ENCODE measurements at places on chromosomes 4 and X.

DNA sequence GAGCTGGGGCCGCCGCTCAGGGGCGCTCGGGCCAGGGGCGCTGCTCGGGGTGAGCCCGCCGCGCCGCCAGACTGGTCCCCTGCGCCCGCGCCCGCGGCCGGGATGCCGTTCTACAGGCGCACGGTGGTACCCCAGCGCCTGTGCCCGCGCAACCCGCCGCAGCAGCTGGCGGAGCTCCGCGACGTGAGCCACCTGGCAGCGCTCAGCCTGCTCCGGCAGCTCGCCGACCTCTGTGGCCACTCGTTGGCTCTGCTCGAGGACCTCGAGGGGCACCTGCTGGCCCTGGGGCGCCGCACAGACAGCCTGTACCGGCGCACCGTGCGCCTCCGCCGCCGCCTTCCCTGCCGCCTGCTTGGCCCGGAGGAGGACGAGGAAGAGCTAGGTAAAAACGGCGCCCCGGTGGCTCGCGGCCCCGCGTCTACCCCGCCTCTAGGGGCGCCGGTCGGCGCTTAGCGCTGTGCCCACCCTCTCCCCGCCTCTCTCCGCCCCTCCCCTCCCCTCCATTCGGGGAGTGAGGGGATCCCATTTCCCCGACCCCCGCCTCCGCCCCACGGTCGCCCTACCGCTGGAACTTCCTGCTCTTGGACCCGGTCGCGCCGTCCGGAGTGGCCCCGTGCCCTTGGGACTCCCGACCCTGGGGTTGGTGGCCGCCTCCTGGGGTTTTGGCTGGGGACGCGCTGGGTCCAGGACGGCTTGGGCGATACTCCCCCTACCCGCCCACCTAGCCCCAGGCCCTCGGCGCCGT is 513 bp downstream of the NHSL2 start:
- DNase-seq: peak; percentile 60

DNA sequence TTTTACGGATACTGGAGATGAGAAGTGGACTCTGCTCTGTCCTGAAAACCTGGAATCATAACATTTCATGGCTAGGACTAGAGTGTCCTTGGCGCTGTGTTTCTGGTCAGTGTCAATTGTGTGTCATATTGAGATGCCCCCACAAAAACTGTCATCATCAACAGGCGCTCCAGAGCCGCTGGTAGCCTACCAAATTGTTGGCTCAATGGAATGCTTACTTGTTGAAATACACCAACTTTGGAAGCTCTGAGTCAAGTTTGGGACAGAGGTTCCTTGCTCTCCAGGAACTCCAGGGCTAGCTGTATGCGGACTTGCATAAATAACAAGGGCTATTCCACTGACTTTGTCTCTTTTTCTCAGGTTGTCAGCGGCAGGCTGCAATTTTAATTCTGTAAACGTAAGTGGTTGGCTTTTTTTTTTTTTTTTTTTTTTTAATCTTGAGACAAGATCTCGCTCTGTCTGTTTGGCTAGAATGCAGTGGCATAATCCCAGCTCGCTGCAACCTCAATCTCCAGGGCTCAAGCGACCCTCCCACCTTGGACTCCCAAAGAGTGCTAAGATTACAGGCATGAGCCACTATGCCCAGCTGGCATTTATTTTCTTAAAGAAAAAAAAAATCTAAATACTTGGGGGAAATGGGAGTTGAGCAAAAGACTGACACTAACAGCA is 871 bp upstream of the HPGD start:
- DNase-seq: no peak

DNA sequence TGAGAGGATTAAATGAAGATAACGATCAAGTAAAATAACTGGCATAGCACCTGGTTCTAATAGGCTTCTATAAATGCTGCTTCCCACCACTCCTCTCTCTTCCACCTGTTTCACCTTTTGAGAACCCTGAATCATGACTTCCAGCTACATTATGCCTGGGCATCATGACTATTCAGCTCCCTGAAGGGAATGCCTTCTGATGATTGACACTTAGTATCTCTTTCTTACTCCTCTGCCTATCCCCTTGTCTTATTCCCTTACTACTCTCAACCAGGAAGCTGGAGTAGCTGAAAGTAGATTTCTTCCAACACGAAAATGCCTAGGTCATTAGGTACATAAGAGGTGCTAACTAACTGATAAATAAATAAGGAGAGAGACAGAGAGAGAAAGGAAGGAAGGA is 24.7 kb upstream of the CXCL8 start:
- no peak for DNase-seq

GRCh38 chrX:139691843-139692505 is 16.0 kb downstream of the MCF2 start:
- no peak for DNase-seq

GRCh38 chr4:129254126-129254525 is 158.2 kb downstream of the C4orf33 start:
- no peak for DNase-seq

- DNase-seq: peak; percentile 50
These were observed 792 bp downstream of the PPID start for GRCh38 chr4:158722291-158722916.

DNA sequence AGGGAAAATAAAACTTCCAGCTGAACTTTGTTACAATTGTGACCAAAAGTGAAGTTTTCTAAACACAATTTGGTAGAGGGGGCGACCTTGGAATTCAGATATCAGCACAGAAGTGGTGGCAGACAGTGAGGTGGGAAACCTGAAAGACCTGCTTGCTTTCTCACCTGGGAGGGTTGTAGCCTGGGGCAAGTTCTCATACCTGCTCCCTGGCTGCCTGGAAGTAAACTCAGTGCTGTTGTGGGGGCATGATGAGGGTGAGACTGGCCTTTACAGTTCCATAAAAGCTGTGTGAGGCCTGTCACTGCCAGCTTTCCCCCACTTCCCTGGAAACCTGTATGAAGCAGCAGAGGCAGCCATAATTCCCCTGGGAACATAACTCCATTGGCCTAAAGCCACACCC is 1180.2 kb downstream of the FAM133A start:
- DNase-seq: no peak

- DNase-seq: no peak
These were observed 2.5 kb upstream of the PPM1K start for GRCh38 chr4:88286897-88287296.

DNA sequence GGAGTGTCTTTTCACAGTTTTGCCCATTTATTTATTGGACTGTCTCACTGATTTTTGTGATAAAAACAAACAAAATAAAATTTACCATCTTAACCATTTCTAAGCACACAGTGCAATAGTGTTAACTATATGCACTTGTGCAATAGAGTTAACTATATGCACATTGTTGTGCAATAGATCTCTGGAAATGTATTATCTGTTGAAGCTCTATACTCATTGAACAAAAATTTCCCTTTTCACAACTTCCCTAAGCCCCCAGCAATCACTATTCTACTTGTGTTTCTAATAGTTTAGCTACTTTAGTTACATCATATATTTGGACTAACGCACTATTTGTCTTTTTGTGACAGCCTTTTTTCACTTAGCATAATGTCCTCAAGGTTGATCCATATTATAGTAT is 59.7 kb upstream of the BEX4 start:
- no peak for DNase-seq

GRCh38 chr4:75714704-75715103 is 9.7 kb upstream of the USO1 start:
- DNase-seq: no peak

DNA sequence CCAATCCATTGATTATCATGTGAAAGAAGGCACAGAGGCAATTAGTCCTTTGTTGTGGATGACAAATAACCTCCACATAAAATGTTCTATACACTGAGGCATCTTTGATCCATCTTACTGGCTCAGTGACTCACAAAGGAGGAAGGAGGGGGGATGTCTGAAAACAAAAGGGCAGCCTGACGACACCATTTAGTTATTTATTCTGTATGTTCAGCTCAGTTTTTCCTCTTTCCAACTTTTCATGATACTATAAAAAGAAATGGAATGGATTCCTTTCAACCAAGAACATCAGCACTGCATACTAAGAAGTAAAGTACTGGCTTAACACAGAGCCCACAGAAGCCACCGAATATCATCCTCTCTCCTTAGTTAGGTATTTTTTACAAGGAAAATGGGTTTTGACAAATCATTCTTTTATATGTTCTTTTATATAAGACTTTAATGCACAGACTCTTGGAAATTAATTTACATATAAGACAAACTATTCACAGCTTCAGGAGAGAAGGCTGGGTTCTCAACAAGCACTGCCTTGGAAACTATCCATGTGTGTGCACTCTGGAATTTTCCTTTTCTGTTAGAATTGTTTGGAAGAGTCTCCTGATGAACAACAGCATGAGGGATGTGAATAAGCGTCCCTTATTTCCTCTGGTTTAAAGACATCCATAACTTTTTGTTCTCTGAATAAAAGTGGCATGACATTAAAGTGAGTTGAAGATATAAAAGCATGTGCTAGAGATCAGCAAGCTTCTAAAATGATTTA is 135.6 kb downstream of the TSPAN5 start:
- DNase-seq: no peak

GRCh38 chrX:56729152-56729850 is at the start of gene NBDY:
Gene NBDY, plus strand, starts transcription at chrX:56729243. Its CDS starts 111 bp downstream, at chrX:56729354.
- peak; percentile 76 for DNase-seq

DNA sequence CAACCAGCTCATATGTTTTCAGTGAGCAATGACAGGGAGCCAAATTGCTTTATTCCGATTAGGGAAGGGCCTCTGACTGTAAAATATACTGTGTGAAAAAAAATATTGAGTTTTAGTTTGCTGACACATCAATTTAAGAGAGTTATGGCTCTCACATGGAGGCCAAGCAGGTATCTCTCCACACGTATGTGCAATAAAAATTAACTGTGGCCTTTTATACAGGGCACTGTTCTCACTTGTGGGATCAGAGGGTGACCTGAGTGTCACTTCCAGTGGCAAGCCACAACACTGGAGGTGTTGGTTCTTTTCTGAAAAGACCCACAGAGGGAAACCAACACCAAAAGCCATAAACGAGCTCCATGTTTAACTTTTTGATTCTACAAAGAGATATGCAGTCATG is 462.8 kb downstream of the MID1IP1 start:
- no peak for DNase-seq

Measured in KBM-7 (cell line).